ENCODE measurements at places on chromosomes 4 and X.

DNA sequence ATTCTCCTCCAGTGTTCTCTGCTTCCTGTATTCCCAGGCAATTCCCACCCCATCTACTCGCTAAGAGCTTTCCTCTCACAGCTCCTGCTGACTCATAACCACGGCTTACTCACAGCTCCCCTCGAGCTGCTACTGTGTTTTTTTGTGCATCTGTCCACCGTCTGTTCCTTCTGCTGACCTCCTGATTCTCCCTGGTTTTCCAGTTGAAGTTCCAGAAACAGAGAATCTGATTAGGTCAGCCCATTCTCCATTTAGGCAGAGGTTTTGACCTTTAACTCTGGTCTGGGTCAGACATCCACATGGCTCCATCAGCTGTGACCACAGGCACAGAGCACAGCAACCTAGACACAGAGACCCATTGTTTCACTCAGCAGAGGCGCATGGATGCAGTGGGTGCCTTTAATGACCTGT lies 5.5 kb upstream of the SMIM20 start:
- no peak for DNase-seq

DNA sequence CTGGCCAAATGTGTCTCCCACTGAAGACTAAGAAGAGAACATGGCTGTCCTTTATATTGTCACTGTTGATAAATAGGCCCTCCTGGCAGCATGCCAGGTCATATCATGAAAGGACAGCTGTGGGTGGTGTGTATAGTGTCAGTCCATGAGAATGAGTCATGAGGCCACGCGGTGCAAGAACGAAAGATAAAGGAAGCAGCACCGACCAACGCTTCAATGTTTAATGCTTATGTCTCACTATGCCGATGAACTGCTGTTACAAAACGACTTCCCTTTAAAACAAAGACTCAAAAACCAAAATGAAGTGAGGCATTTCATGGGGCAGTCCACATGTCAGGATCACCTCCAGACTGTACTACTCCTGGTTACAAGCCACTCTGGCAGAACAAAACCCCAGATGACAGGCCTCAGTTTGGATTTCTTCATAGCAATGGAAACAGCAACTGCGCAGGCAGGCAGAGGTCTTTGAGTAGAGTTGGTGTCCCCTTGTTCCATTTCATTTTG lies 5.2 kb upstream of the TCEANC start:
- peak; percentile 68 for DNase-seq

GRCh38 chrX:104195489-104196084 lies 29.3 kb downstream of the FAM199X start:
- no peak for DNase-seq

DNA sequence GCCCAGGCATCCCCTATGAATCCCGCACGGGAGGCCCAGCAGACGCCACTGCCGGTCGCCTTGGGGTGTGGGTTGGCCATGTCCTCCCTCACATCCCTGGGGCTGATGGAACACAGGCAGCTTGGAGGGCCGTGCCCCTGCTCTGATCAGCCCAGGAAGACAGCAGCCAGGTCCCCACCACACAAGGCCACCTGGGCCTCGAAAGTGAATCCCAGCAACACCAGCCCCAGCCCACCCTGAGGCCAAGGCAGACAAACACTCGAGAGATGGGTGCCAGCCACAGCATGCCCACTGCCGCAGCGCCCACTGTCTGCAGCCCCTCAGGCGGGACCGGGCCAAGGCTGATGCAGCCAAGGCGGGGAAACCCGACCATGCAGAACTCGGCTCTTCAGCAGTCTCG lies 85.5 kb downstream of the HMX1 start:
- DNase-seq = no peak

DNA sequence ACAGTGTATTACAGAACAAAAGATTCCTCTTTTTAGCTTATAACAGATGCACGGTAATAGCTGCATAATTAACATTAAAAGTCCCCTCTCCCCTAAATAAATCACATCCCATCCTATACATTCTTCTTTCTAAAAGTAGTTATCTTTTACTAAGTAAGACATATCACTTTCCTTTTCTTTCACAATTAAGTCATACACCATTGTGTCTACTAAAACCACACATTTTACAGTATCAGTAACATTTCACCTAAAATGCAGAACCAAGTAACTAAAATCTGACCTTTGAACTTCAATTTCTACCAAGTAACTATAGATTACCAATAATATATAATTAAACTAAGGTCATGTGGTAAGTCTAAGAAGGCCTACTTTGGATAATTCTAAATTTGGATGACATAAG lies 14.2 kb downstream of the DHX15 start:
- DNase-seq = no peak

- no peak for DNase-seq
These were observed 21.6 kb downstream of the TSPAN6 start for GRCh38 chrX:100615005-100615404.

DNA sequence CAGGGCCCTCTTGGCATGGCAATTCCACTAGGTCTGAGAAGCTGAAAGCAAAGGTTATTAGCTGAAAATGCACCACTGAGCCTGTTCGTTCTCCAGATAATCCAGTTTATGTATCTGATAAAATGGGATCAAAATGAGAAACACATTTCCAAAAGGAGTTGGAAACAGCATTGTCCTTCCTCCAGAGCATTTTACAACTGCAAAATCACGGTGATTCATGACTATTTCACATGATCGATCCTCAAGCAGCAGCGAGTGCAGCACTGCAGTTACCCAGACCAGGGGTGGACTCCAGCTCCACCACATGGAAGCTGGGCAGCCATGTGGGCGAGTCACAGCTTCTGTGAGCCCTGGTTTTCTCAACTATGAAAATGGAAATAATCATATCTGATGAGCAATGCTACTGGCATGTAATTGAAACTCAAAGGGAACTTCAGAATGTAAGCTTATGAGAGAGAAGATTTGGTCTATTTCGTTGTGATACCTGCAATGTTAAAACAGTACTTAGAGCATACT lies 78.7 kb upstream of the MSX1 start:
- DNase-seq = no peak

DNA sequence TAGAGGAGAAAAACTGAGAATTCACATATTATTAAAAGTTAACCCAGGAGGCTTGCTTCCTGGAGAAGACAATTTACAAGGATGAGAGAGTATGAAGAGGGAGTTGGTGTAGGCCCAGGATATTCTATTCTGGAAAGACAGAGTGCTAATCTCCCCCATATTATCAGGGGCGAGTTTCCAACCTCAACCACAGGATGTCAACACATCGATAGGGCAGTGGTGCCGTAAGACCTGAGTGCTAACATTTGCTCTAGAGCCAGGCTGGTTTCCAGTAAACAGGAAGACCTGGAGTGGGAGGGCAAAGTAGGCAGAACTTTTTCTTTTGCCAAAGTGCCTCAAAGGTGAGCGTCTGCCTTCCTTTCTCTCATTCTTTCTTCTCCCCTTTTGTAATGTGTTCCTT lies 2.8 kb upstream of the AWAT1 start:
- DNase-seq = no peak

DNA sequence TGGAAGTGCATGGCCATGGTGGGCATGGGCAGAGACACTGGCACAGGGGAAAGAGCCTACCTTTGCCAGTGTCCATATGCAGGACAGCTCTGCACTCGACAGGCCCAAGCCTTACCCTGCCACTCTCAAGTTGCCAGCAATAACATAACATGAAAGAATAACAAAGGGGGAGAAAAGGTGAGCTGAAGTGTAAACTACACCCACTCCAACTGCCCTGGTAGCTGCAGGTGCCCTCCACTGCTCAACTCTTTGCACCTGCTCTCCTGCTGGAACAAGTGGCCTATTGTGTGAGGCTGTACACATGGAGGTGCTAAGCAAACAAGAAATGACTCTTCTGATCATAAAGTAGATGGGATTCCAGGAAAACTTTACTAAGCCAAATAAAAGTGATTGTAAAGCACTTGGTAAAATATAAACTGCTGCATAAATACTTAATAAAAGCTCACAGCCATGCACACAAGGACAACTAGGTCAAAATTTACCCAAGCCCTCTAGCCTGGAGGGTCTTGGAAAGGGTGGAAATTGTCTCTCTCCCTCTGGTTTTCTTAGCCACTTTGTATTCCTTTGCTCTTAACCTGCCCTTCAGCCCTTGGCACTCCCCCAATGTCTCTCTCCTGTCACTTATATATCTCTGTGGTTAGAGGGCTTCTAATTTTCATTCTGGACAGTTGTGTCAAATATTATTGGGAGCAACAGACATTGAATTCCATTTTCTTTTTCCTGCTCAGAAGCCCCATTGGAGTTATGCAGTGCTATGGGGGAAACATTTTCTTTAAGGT lies 261.2 kb upstream of the GPC4 start:
- no peak for DNase-seq

GRCh38 chrX:63761639-63762038 lies 23.4 kb downstream of the ARHGEF9 start:
- no peak for DNase-seq

- DNase-seq = no peak
These were observed 22.0 kb downstream of the MND1 start for GRCh38 chr4:153366486-153366885.

DNA sequence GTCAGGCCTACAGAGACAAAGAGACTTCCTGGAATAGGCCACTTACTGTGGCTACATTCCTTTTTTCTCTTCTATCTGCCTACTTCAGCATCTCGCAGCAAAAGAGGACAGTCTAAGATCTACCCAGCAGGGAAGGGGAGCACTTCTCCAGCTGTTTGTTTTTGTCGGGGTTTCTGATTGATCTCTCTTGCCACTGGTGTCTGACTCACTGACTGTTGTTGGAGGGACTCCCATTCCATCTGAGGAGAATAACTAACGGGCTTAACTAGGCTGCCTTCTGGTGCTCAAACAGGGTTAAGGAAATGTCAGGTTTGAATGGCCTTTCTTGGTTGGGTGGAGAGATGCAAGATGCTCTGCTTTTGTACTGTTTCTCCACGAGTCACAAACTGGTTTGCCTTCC lies 100.2 kb upstream of the TMEM164 start:
- no peak for DNase-seq

DNA sequence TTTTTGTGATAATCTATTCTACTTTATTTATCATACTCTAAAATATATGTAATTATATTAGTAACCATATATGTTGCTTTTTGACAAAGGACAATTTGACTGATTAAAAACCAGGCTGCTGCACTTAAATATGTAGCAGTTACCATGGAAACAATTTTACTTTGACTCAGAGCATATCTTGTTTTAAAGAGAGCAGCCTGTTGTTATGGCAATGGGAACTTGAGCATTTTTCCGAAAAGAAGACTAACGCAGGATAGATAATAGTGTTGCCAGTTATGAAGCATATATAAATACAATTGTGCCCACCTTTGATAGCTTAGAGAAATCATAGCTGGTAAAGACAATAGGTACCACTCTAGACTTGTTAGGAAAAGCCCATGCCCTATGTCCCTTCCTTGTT lies 283.0 kb downstream of the GASK1B start:
- DNase-seq = no peak

DNA sequence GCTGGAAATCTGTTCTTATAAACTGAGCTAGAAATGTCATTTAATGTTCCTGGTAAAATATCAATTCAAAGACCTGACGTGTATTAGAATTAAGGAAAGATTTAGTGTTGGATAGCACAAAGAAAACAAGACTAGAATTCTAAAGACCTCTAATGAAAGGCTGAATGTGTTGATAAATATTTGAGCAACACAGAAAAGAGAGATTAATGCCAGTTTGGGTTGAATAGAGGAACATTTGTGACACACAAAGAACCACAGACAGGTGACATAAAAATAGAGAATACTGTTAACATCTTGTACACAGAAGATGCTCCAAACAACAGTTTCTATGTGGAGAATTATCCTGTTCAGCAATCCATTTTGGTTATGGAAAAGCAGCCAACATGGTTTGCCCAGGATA lies 222.1 kb upstream of the GALNT7 start:
- no peak for DNase-seq

DNA sequence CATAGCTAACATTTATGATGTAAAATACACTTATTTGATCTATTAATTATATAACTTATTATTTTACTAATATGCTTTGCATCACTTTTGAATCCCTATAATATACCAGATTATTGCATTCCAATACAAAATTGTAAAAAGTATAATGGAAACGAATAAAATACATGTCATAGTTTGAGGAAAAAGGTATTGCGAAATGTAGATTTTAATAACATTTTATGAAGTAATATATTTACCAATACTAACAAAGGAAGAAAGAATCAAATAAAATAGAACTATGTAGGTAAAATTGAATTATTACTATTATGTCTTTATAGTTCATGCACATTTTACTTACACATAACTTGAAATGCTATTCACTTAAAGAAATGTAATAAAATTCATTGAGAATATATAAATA lies 1300.2 kb downstream of the ADGRL3 start:
- DNase-seq = no peak

DNA sequence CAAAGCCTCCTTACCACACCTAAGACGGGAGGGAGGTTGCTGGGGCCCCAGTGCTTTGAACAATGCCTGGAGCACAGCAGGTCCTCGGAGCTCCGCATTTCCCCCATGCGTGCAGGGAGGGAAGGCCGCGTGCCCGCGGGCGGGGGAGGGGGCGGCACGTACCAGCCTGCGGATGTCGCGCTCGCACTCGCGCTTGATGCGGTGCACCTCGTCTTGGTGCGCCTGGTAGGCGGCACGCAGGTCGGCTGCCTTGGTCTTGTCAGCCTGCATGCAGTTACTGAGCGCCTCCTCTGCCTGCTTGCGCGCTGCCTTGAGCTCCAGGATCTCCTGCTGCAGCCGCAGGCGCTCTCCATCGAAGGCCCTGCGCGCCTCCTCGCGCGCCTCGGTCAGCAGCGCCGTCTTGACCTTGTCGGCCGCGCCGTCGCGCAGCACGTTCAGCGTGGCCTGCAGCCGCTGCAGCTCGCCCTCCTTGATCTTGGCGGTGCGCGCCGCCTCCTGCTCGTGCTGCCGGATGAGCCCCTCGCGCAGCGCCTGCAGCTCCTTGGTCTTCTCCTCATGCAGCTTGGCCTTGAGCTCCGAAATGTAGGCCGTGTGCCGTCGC lies 87.2 kb upstream of the C4orf50 start:
- DNase-seq = no peak

DNA sequence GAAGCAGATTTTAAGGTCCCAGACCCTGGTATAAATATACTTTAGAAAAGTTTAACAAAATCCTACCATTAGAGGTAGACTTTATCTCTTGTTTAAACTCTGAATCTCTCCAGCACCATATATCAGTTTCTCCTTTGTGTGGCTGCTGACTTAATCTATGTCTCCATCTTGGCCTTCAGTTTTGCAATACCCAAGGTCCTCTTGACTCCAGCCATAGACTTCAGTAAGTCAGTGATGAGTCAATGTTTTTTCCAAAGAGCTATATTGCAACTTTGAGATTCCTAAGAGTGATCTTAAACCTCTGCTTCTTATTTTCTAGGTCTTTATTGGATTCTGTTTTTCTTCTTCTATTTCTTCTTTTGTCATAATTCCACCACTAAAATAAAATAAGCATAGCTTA lies 50.8 kb upstream of the ADGRL3 start:
- DNase-seq = no peak
